ENCODE measurements at places on chromosomes 7 and 10. TPM values are rescaled to one million over a fixed set of nuclear protein-coding genes. Genes with fewer than 3 reads are reported as not detected.
A peak's percentile ranks its signal among the peaks of the same experiment; 100 is the strongest.

DNA sequence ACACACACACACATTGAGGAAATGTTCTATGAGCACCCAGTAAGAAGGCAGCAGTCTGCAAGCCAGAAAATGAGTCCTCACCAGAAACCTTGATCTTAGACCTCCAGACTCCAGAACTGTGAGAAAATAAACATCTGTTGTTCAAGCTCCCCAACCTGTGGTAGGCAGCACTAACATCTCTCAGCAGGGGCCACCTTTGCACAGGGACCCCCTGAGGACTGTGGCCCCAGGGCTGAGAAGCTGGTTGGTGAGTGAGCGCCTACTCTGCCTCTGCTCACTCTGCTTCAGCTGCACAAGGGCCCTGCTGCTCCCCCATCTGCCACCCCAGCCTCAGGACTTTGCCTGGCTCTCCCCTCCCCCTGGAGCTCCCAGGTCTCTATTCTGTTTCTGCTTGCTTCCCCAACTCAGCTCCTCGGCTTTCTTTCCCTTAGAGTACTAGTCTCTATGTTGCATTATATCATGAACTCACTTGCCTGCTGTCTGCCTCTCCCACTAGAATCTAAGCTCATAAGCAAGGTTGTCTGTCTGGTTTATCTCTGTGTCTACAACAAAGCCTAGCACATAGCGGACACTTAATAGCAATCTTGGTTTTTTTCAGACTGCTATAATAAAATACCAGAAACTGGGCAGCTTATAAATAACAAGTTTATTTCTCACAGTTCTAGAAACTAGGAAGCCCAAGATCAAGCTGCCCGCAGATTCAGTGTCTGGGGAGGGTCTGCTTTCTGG lies 40.4 kb upstream of the PRLHR start:
- H3K4me1 ChIP-seq, result no peaks in the 10 kb centered on the region
- no peak overlapping the region for H3K27ac ChIP-seq
- no peaks in the 10 kb centered on the region for H3K36me3 ChIP-seq
- no peak for DNase-seq
- H3K4me3 ChIP-seq, result no peak overlapping the region
- H3K27me3 ChIP-seq, result peaks cover 59% of the 10 kb centered on the region

GRCh38 chr10:101919026-101919770 lies 75.6 kb upstream of the KCNIP2 start:
- H3K36me3 ChIP-seq, result no peaks in the 10 kb centered on the region
- no peak overlapping the region for H3K4me3 ChIP-seq
- H3K27me3 ChIP-seq, result no peaks in the 10 kb centered on the region
- no peak for DNase-seq

DNA sequence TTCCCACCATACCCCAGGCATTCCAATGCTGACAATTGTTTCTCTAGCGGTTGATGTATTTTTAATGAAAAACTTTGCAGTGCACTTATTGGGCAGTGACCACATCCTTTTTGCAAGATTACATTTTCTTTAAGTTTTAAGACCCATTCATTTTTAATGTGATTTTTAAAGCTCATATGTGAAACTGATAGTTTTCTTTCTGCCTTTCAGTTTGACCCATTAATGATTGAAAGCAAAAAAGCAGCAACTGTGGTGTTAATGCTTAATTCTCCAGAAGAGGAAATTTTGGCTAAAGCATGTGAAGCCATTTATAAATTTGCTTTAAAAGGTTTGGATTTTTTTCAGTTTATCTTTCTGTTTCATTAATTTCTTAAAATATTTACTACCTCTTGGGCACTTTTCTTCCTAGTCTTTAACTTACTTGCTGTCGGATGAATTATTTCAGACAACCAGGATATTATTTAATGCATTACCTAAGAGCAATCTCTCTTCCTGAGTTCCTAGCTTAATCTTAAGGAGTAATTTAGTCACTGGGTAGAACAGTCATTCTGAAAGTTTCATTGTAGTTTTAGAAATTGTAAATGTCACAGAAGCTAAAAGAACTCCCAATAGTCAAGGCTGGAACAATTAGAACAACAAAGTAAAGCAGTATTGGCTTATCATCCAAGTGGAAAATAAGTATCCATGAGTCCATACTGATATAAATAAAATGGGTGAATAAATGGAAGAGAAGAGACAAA lies 18.3 kb downstream of the ARMC3 start:
- no peaks in the 10 kb centered on the region for H3K27me3 ChIP-seq
- no peaks in the 10 kb centered on the region for H3K4me1 ChIP-seq
- no peaks in the 10 kb centered on the region for H3K36me3 ChIP-seq
- H3K27ac ChIP-seq, result no peak overlapping the region
- no peak overlapping the region for H3K4me3 ChIP-seq
- no peak for DNase-seq

DNA sequence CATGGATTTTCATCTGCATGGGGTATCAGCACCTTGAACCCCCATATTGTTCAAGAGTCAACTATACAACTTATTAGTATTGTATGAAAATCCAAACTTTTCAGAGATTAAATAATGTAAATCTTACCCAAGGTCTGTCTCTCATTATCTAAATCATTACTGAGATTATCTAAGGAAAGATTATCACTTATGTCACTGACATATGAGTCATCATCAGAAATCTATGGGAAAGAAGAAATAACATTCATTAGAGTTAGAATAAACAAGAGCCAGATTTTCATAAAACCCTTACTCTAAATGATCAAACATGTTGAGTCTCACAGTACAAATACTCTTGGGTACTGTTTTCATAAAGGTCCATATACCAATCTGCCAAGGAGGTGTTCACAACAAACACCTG lies 83.3 kb upstream of the GSDME start:
- peaks cover 16% of the 10 kb centered on the region for H3K36me3 ChIP-seq
- H3K4me1 ChIP-seq, result no peaks in the 10 kb centered on the region
- no peak overlapping the region for H3K4me3 ChIP-seq
- H3K27me3 ChIP-seq, result no peaks in the 10 kb centered on the region
- no peak overlapping the region for H3K27ac ChIP-seq

GRCh38 chr7:134089446-134089845 lies 37.7 kb upstream of the LRGUK start:
- H3K27ac ChIP-seq, result no peak overlapping the region
- H3K36me3 ChIP-seq, result no peaks in the 10 kb centered on the region
- no peaks in the 10 kb centered on the region for H3K27me3 ChIP-seq
- no peak for DNase-seq

DNA sequence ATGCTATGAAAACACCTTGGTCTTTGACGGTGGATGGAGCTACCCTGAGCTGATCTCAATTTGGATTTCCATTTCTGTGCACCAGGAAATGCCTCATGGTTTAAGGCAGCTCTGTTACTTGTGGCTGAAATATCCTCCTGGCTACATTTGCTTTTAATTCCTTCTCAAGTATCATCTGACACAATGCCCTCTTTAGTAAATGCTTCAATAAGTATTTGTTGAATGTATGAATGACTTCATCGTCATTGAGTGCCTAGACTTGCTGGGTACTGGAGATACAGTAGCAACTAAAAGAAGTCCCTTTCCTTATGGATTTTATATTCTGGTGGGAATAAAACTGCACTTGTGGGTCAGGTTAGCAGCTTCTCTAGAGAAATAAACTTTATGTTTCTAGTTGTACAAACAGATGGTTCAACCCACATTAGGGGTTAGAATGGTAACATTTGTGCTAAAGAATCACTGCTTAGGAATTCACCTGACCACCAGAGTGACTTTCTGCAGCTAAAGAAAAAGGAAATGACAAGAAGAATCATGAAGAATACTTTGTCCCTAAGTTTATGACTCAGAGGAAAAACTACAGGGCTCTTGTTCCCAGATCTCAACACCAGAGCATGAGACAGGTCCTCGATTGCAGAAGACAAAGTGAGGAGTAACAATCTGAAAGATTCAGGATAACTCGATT lies 21.8 kb upstream of the SMNDC1 start:
- no peak overlapping the region for H3K27ac ChIP-seq
- no peak overlapping the region for H3K4me3 ChIP-seq
- DNase-seq, result peak; percentile 24
- no peaks in the 10 kb centered on the region for H3K36me3 ChIP-seq
- no peaks in the 10 kb centered on the region for H3K27me3 ChIP-seq
- H3K4me1 ChIP-seq, result peaks cover 28% of the 10 kb centered on the region

GRCh38 chr7:30584415-30584814 lies 10.3 kb upstream of the GARS1 start:
- H3K36me3 ChIP-seq, result peaks cover 9% of the 10 kb centered on the region
- DNase-seq, result no peak
- no peak overlapping the region for H3K27ac ChIP-seq
- no peaks in the 10 kb centered on the region for H3K4me1 ChIP-seq

DNA sequence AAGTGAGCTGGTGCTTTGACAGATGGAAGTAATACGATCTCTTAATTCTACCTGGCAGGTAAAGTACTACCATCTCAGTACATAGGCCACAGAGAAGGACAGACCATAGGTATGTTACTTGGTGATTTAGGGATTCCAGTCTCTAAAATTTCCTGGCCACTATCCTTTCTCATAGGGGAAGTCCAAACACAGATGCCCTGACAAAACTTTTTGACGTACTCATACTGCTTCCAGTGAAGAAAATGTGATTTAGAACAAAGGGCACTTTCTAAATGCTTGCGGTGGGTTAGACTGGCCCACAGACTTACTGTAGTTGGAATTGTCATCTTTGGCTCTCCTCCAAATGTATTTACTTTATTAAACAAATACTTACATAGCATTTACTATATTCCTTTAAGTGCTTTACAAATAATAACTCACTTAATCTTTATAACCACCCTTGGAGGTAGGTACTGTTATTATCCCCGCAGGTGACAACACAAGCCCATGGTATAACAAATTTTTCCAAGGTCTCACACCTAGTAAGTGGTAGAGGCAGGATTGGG lies 3.0 kb downstream of the PI4K2A start:
- DNase-seq, result no peak
- peaks cover 6% of the 10 kb centered on the region for H3K36me3 ChIP-seq
- H3K4me3 ChIP-seq, result no peak overlapping the region

ATRNL1 gene
- total RNA-seq, result 1.3 TPM

SYNPO2L gene
- 0.10 TPM for total RNA-seq

RNF133 gene
- total RNA-seq, result 0.20 TPM

Measured in HCT116 (cell line).